D721Med (cell line): ENCODE measurements at places on chromosomes 6 and 20.

DNA sequence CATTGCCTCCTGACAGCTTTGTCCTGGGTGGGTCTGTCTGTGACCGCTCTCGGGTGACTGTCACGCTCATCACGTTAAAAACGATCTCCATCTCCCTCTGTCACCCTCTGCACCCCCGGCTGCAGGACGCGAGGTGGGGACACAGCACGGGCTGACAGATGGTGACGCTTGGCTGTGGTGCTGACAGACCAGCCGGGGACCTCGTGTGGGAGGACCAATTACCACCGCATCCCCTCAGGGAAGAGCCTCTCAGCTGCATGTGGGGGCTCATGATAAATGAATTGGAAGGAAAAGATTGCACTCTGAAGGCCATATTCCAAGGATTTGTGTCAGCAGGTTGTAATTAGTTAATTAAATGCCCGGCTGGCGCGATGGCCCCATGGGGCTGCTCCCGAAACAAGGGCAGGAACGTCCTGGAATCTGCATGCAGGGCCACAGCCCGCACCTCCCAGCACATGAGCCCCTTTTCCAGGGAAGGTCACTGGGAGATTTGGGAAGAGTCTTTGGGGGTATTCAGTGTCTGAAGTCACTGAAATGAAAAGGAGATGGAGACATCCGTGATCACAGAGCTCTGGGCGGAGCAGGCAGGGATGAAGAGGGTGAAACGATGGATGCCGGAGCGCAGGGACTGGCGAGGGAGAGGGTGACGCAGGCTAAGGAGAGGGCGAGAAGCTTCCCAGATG is 87.1 kb downstream of the ERMARD start:
- DNase-seq, result no peak

DNA sequence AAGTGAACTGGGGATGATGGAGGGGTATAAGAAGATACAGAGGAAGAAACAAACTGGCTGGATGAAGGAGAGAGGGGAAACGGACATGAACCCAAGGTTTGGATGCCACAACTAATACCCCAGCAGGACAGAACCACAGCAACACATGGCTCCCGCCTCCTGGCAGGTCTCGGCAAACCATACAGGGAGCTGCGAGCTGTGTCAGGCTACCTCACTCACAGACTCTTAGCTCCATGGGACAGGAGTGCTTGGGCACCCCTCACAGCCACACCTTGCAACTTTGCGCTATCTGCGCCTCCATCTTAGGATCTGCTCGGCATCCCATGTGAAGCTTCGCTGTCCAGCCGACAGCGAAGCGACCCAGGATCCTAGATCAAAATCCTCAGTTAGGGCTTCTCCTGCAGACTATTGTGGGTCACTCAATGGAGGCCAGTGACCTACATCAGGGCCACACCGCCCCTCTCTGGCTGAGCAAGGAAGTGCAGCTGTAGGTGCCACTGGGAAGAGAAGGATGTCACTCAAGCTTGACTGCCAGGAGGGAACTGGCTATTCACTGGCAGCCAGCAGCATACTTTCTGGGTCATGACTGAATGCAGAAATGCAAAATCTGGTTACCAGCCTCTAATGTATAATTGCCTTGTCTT is 174.4 kb upstream of the RIN2 start:
- DNase-seq, result no peak

DNA sequence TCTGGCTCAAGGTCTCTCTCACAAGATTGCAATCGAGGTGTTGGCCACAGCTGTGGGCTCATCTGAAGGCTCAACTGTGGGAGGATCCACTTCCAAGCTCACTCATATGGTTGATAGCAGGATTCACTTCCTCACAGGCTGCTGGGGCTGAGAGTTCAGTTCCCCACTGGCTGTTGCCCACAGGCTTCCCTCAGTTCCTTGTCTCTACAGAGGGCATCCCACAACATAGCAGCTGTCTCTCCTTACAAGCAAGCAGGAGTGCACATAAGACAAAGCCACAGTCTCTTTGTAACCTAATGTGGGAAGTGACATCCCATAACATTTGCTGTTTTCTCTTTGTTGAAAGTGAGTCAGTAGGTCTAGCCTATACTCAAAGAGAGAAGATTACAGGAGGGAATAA is 14.0 kb downstream of the SPATS1 start:
- no peak for DNase-seq

GRCh38 chr20:51495921-51496545 is 46.5 kb downstream of the NFATC2 start:
- no peak for DNase-seq

GRCh38 chr6:119262612-119263011 is 86.9 kb downstream of the MAN1A1 start:
- DNase-seq, result no peak

DNA sequence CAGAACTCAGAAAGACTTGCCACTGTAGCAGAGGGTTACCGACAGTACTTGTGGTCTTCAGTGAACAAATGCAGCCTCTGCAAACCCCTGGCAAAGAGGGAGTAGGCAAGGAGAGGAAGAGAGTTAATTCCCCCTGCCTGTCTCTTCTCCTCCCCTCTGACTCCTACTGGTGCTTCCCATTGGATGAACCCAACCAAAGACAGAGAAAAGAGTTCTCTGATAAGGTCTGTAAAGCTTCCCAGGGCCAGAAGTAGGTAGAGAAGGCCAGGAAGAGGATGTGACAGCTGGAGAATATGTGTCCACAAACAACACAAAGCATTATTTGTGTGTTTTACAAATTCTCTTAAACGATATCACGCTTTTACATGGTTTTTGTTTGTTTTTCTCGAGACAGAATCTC is 72.8 kb upstream of the SHLD1 start:
- DNase-seq, result no peak

GRCh38 chr6:137520520-137520919 is 26.3 kb upstream of the OLIG3 start:
- no peak for DNase-seq

DNA sequence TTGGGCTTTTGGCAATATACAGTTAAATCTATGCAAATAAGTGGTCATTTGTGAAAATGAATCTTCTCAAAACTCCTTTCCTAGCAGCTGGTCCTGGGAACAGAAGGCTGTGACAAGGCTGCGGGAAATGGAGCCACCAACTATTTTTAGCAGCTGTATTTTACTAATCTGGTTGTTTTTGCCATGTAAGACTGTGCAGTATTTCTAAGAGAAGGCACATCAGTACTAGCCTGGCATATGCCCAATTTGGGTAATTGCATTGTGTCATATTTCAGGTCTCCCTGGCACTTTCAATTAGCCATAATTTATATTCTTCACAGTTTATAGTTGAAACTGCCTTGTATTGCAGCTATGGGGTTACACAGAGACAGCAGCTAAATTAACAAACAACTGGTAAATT is 109.6 kb downstream of the MANEA start:
- no peak for DNase-seq

DNA sequence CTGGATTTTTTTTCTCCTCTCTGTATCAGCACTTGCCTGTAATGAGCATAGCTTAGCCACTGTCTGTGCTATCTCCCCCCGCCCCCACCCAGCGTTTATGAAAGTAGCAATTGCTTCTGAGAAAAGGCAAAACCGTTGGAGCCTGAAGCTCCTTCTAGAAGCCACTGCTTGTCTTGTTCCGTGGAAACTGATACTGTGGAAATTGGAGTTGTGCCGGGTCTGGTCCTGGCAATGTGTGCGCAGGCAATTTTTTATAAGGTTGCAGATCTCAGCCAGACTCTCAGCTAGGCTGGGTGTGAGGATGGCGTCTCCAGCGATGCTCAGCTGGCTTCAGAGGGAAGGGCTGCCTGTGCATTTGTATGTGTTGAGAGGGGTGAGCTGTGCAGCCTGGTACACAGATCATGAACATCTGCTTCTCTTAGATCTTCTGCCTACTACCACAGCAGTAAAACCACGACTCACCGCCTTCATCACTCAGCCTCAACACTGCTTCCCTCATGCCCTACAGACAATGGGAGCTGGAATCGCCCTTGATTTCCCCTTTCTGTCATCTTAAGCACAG is 72.4 kb upstream of the GTSF1L start:
- DNase-seq, result no peak

DNA sequence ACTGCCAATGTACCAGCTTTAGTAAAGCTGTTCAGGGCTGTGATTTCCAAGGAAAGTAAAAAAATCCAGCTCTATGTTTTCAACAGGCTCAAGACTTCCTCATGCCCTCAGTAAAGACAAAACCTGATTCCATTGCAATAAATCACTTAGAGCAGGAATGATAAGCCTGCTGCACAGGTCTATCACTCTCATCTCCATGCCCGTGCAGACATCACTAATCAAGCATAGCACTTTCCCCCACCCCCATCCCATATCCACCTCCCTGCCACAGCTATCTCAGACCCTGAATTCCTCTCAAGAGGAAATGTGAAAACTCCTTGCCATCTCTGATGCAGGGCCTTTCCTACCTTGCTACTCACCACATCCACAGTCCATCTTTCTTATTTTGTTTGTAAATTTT is 554.9 kb downstream of the MAFB start:
- no peak for DNase-seq

DNA sequence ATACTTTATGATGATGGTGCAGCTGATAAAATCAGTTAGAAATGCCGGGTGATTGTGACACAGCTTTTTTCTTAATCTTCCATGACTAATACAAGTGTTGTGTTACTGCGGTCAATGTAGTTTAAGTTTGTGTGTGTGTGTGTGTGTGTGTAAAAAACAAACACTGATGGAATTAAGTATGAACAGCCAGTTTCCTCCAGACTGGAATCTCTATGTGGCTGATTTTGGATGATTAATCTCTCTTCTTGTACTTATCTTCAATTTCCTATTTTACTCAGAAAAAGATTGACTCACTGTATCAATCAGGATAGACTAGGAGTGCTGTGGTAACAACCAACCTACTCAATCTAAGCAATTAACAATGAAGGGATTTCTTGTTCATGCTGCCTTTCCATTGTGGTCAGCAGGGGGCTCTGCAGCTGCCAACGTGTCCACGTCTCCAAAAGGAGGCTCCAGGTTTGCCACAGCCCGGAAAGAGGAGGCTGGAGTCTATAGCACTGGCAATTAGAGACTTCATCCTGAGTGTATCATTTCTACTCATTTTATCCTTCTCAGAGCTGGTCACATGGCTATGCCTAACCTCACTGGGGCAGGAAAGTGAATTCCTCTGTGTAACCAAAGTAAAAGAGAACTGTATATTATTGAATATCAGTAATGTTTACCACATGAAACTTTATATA is 107.7 kb downstream of the CD109 start:
- DNase-seq, result no peak
